ENCODE measurements at places on chromosomes 12 and 14. TPM values are rescaled to one million over a fixed set of nuclear protein-coding genes. Genes with fewer than 3 reads are reported as not detected.

DNA sequence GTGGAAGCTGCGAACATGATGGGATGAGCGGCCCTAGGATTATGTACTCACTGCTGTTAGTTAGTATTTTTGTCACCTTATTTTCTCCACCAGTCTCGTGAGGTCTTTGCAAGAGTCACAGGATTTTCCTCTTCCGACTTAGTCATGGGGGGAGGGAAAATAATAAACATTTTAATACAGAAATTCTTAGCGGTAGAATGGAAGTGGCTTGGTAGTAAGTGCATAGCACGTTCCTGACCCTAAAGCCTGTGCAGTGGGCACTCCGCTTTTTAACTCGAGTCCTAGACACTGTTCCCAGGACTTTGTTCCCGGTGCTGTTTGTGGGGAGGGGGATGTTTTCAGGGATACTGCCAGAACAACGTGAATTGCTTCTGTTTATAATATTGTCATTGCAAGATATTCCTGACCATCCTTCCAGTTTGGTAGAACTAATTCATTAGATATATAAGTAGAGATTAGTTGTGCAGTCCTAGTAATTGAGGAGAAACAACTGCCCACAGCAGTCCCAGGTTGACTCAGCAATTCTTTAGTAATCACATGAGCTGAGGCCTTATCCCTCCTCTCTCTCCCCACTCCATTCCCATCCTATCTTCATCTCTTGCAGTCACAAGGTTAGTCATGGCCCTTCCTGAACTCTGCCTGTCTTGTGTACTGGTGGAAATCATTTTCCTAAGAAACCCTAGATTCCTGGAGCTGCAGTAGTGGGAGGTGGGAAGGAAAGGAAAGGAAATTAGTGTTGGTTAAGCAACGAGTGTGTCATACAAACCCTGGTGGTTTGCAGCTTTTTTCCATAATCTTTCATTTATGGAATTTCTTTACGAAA lies 799 bp downstream of the SLC38A6 start:
- DNase-seq, result no peak

GRCh38 chr12:18074001-18074400 lies 16.0 kb downstream of the RERGL start:
- DNase-seq, result no peak

DNA sequence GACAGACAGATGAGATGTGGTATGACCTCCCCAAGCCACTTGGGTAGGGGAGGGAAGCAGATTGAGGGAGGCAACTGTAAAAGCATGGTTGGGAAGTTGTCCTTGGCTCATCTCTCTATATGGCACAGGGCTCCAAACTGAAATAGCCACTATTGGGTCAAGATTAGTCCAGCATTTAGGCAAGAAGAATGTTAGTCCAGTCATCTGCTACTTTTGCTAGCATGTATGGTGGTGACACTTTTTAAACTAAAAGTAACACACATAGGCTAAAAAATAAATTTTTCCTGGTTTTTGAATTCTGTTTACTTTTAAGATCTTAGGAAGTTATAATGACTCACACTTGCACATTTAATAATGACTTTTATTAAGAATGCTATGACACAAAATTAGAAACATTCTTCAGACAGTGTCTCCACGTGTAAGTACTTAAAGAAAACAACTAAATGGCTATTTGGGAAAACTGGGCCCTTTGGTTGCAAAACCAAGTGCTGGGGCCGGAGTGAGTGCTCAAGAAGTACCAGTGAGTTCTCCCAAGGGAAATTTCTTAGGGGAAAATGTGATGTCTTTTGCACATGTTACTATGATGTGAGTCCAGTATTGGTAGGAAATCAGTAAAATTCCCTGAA lies 179.1 kb upstream of the HIF1A start:
- DNase-seq, result no peak

DNA sequence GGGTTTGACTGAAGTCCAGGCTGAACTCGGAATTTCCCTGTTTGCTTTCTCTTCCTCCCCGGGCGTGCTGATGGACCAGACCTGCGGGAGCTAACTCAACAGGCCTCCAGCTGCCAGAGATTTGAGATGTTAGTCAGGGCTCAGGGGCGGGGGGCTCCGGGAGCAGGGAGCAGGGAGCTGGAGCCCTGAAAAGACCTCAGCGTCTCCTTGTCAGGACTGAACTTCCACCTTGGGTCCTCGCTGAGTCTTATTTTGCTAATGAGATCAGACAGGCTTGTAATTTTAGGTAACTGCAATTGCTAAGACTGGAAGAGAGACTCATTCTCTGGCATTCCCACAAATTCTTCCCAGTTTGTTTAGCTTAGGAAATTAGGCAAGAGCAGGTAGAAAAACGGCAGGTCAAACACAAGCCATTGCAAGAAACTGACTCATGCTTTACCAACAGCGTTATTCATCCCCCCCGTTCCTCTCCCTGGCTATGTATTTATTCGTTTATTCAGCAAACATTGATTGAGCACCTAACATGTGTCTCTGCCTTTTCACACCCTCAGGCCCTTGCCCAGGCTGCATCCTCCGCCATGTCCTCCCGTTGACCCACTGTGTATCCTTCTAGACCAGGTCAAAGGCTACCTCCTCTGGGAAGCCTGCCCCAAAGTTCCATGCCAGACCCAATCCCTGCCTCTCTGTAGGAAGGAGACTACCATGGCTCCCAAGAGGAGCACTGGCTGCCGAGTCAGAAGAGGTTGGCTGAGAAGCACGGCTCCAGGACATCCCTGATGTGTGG lies 80.4 kb upstream of the DIO3 start:
- DNase-seq, result no peak

DNA sequence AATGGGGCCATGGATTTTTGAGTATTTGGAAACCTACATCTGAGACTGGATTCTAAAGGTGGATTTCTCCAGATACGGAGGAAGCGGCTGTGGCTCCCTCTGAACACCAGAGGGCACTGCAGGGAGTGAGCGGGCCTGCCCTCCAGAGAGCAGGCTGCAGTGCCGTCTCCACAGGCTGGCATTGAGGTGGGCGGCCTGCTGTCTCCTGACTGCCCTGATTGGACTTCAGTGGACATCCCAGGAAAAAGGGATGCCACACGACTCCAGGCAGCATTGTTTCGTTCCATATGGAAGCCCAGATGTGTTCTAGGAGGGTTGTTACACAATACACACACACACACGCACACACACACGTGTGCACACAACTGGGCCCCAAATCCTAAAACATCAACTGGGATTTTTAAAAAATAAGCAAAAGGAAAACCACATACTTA lies 20.9 kb upstream of the ANO2 start:
- DNase-seq, result no peak

- DNase-seq, result no peak
Observed at GRCh38 chr14:96501217-96501739, 904 bp upstream of the PAPOLA start.

DNA sequence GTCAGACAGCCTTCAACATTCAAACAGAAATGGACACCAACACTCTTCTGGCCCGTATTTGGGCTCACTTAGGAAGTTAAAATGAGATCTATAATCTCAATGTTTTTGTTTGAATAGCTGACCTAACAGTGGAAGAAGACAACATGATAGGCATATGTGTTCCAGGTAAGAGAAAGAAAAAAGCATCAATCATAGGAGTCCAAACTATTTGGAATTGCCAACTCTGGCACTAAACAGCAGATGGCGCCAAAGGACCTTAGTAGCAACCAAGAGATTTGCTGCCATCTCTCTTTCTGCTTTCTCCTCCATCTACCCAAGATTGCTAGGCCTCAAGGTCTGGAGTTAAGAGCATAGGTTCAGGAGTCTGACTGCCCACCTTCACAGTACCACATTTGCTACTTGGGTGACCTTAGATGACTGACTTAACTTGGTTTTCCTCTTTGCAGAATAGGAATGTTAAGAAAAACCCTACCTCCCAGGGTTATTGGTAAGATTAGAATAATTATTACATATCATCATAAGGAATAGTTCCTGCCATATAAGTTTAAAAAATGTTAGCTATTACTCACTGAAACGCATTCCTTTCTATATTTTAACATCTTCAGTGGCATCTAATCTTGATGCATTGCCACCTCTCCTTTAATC lies 30.2 kb downstream of the PEX5 start:
- DNase-seq, result peak; percentile 48

DNA sequence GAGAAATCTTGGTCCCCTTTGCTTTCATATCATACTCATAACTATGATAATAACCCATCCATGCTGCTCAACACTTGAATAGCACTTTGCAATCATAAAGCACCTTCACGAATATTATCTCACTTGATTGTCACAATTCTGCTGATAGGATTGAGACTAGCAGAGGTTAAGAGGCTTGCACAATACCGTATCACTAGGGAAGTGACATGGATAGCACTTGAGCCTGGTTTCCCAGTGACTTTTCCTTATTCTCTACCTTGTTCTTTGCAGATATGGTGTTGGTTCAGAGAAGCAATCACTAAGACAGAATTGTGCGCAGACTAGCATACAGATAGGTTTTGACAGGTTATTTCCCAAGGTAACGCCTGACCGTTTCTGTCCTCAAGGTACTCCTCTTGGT lies 186.6 kb upstream of the GZMB start:
- DNase-seq, result no peak

The MLF2 gene
- total RNA-seq, result 104 TPM

The SCN8A gene
- total RNA-seq, result 0.21 TPM

GRCh38 chr14:24607635-24608514 lies 1.6 kb downstream of the GZMH start:
- DNase-seq, result no peak
